Stimulated activated CD4-positive, alpha-beta T cell treated with anti-CD3 and anti-CD28 coated beads, Interleukin-12 subunit alpha, Interleukin-12 subunit beta, amount 100 ng/mL, for 4 hours (primary cell): ENCODE measurements at places on chromosomes 5 and 9.
A peak's percentile ranks its signal among the peaks of the same experiment; 100 is the strongest.

GRCh38 chr5:141512390-141512910 lies 23.6 kb downstream of the PCDHGC5 start:
- peak; percentile 85 for DNase-seq

DNA sequence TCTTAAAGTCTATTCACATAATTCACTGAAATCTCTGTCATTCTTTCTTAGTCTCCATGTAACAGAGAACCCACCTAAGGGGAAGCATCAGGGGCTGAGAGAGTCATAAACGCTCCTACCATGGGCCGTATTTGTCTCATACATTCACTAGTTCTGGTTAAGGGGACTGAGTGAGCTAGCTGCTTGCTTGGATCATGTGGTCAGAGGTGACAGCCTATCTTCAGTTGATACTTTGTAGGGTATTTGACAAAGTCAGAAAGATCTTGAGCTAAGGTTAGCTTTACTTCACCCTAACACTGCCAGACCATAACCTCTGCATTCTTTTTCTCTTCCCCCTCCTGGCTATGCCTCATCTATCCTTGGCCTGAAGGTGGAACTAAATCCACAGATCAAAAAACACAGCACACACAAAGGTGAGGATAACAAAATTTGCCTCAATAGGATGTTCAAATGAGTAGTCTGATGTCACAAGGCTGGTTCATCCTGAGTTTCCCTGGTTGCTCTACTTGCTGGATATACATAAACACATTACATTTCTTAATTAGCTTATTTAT lies 66.5 kb downstream of the MARCHF3 start:
- no peak for DNase-seq

DNA sequence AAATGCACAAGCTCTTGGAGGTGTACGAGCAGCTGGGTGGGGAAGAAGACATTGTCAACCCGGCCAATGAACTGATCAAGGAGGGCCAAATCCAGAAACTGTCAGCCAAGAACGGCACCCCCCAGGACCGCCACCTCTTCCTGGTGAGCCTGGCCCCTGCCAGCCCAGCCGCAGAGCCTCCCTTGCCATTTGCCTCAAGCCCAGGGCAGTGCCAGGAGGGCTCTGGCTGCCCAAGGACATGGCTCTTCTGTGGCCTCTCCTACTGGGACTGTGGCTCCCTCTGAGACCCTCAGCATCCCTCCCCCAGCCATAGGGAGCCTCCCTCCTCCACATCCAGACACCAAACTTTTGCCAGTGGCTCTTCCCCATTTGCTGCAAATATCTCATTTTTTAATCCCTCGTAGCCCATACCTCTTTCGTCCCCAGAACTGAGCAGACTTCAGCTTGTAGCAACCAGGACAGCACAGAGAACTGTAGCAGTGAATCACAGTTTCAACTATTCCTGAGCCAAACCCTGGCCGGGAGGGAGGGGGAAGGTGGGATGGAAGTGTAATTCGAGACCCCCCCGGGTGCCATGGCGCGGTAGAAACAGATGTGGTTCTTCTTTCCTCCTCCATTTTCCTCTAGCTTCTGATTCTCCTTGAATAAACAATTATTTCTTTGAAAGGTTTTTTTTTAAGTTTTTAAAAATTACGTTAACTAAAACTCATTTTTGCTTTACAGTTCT lies 44.5 kb upstream of the SUSD3 start:
- DNase-seq = no peak

DNA sequence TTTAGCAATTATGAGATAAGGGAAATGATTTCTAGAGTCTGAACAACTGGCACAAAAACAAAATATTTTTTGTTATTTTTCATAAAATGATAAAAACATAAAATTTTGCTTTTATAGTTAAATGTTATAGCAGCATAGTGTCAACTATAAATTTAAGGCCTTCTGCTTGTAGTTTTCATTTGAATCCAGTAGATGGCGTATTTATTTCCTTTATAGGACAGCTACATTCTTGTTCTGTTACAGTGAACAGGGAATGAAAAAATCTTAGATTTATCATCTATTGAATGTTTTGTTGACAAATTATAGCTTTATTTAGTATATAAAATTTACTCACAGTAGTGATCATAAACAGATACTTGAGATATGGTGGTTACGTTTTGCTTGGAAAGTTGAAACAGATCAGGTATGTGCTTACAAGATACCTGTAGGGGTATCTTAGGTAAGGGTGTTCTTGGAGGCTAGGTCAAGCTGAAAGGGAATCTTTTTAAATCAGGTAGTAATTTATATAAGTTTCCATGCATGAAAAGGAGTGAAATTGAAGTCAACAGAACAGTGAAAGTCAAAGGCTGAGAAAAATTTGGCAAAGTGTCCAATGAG lies 239.3 kb upstream of the GRIN3A start:
- no peak for DNase-seq

- DNase-seq = no peak
Measured at GRCh38 chr5:102792705-102793104, 37.6 kb downstream of the PAM start.

- DNase-seq = no peak
Measured at GRCh38 chr9:69645488-69645887, 26.7 kb downstream of the APBA1 start.

- no peak for DNase-seq
Measured at GRCh38 chr9:83070261-83070660, 7.3 kb upstream of the RASEF start.

GRCh38 chr9:105975886-105976645 lies 281.7 kb downstream of the TMEM38B start:
- DNase-seq = no peak
